Psoas muscle (tissue), 8 donors: ENCODE measurements at places on chromosomes 2 and 18. TPM values are rescaled to one million over a fixed set of nuclear protein-coding genes. Genes with fewer than 3 reads are reported as not detected.

The GKN2 gene
- not detected for total RNA-seq

The RAB10 gene
- 131 TPM for total RNA-seq

The TXNDC2 gene
- not detected for total RNA-seq

The LYPD6B gene
- not detected for total RNA-seq

The CASP8 gene
- 2.3 TPM for total RNA-seq

The TACR1 gene
- total RNA-seq = 0.10 TPM

The ELOA2 gene
- total RNA-seq = not detected

The DNAJC5G gene
- total RNA-seq = not detected

The CIB4 gene
- not detected for total RNA-seq

The MATN3 gene
- 0.15 TPM for total RNA-seq

The PDE1A gene
- total RNA-seq = 1.8 TPM

The CAVIN2 gene
- 29.7 TPM for total RNA-seq

The SRD5A2 gene
- total RNA-seq = 0.15 TPM
